ENCODE measurements at places on chromosomes 1 and 21. TPM values are rescaled to one million over a fixed set of nuclear protein-coding genes. Genes with fewer than 3 reads are reported as not detected.

The FMN2 gene
- not detected for total RNA-seq

The VASH2 gene
- not detected for total RNA-seq

The SLC30A1 gene
- 29.0 TPM for total RNA-seq

The OR6K3 gene
- not detected for total RNA-seq

The MAP3K21 gene
- total RNA-seq: 6.9 TPM

The HTR1D gene
- 0.26 TPM for total RNA-seq

The MIXL1 gene
- not detected for total RNA-seq

The EVA1B gene
- total RNA-seq: 20.5 TPM

The PDC gene
- total RNA-seq: not detected

The ARHGEF11 gene
- total RNA-seq: 12.4 TPM

The CD101 gene
- total RNA-seq: 0.53 TPM

The DMAP1 gene
- 17.9 TPM for total RNA-seq

The MYOG gene
- total RNA-seq: not detected

The ATP13A2 gene
- total RNA-seq: 53.8 TPM

The OPRD1 gene
- total RNA-seq: under 0.01 TPM

The EXTL2 gene
- 2.6 TPM for total RNA-seq

The CFH gene
- total RNA-seq: 22.9 TPM

The NBPF11 gene
- total RNA-seq: 4.6 TPM

The KIF14 gene
- total RNA-seq: 0.79 TPM

The TRIM17 gene
- 2.4 TPM for total RNA-seq

The OR2T29 gene
- not detected for total RNA-seq

The ITPKB gene
- total RNA-seq: 1.9 TPM

The PYCR2 gene
- 35.3 TPM for total RNA-seq

The RXFP4 gene
- total RNA-seq: not detected

The TMEM9 gene
- total RNA-seq: 66.9 TPM

The CYP4A22 gene
- total RNA-seq: not detected
